ENCODE measurements at places on chromosomes 1 and 21. TPM values are rescaled to one million over a fixed set of nuclear protein-coding genes. Genes with fewer than 3 reads are reported as not detected.

Gene CFAP107
- not detected for total RNA-seq

DNA sequence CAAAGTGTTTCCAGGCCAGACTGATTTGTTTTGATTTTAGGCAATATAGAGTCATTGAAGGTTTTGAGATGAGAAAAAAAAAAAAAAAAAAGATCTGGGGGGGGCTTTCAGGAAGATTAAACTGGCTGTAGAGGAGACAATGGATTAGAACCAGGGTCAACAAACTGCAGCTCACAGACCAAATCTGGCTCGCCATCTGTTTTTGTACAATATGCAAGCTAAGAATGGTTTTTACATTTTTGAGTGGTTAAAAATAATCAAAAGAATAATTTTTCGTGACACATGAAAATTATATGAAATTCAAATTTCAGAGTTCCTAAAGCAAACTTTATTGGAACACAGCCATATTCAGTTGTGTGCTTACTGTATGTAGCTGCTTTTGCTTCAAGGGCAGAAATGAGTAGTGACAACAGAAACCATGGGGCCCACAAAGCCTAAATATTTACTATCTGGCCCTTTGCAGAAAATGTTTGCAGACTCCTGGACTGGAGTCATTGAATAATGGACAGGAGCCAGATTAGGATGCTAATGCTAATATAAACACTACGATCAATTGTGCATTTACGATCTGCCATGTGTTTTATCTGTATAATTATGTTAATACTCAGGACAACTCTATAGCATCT, 375.7 kb upstream of the DAB1 start:
- H3K4me3 ChIP-seq, result no peak overlapping the region
- DNase-seq, result no peak
- H3K4me1 ChIP-seq, result no peaks in the 10 kb centered on the region
- no peaks in the 10 kb centered on the region for H3K36me3 ChIP-seq

Gene POU3F1
- total RNA-seq, result 0.14 TPM

Gene NUP210L
- total RNA-seq, result 0.19 TPM

Gene COL9A2
- 2.8 TPM for total RNA-seq

DNA sequence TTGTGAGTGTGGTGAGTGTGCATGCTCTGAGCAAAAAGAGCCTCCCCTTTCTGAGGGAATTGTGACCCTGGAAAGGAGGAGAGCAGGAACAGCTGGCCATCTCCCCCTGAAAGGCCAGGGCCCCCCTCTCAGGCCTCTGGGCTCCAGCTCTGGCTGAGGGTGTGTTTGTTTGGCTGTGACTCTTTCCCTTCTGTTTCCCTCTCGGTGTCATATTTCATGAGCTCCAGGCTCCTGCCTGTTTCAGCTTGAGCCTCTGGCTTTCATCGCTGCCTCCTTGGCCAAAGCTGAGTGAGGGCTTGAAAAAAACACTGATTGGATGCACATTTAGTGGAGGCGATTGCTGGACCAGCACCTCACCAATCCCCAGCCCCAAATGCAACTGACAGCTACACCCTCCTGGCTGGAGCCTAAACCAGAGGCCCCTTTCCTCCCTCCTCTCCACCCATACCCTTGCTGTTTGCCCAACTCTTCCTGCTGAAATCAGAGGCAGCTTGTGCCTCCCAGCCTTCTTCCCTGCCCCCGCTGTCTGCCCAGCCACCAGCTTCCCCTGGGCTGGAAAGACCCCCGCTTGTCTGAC, 64.1 kb downstream of the DDR2 start:
- no peak overlapping the region for H3K4me3 ChIP-seq
- H3K27me3 ChIP-seq, result no peaks in the 10 kb centered on the region
- no peak overlapping the region for H3K27ac ChIP-seq

DNA sequence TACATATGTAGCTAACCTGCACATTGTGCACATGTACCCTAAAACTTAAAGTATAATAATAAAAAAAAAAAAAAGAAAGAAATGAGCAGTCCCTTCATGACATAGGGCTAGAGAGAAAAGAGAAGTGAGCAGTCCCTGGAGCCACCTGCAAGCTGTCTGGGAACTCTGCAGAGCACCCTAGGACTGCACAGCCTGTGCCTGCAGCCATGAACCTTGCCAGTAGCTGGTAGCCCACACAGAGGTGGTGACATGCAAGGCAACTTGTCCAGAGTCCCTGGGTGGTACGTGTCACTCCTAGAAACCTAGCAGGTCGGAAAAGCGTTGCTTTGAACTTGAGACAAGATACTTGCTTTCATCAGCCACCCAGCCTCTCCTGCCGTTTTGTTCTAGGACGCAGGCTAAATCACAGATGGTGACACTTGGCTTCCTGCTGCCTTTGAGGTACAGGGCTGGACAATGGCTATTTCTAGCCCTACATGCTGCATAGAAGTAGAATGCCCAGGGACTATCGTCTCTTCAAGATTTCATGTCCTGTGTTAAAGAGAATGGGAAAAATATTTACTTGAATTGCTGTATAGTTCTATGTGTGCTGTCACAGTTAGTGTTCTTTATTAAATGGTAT, 260.9 kb downstream of the LTN1 start:
- no peak for DNase-seq
- no peaks in the 10 kb centered on the region for H3K36me3 ChIP-seq
- H3K4me3 ChIP-seq, result no peak overlapping the region
- H3K27ac ChIP-seq, result no peak overlapping the region

GRCh38 chr1:56432166-56432971, 147.0 kb downstream of the PLPP3 start:
- no peaks in the 10 kb centered on the region for H3K27me3 ChIP-seq
- H3K36me3 ChIP-seq, result no peaks in the 10 kb centered on the region
- DNase-seq, result no peak
- H3K4me3 ChIP-seq, result no peak overlapping the region

GRCh38 chr1:107198561-107198960, 57.7 kb downstream of the NTNG1 start:
- no peaks in the 10 kb centered on the region for H3K4me1 ChIP-seq
- DNase-seq, result no peak
- no peak overlapping the region for H3K4me3 ChIP-seq
- no peaks in the 10 kb centered on the region for H3K36me3 ChIP-seq

DNA sequence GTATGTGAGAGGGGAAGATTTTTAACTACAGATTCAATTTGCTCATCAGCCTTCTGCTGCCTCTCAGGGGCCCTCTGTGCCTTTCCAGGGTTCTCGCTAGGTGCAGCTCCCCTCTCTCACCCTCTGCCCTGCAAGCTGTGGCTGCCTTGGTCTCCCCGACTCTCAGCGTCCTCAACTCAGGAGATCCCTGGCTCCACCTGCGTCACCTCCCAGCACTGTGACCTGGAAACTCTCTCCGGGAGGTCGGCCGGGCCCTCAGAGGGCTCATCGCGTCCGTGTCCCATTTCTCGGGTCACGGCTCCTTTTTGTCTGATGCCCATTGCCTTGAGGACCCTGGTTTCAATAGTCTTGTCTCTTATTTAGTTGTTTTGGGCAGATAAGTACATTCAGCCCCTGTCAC, 63.5 kb upstream of the ADARB1 start:
- no peaks in the 10 kb centered on the region for H3K4me1 ChIP-seq
- H3K27ac ChIP-seq, result no peak overlapping the region

- no peak for DNase-seq
- H3K4me3 ChIP-seq, result no peak overlapping the region
- H3K4me1 ChIP-seq, result no peaks in the 10 kb centered on the region
- H3K27me3 ChIP-seq, result no peaks in the 10 kb centered on the region
- no peaks in the 10 kb centered on the region for H3K36me3 ChIP-seq
- no peak overlapping the region for H3K27ac ChIP-seq
Observed at GRCh38 chr1:204960306-204961125, 82.5 kb upstream of the CNTN2 start.

DNA sequence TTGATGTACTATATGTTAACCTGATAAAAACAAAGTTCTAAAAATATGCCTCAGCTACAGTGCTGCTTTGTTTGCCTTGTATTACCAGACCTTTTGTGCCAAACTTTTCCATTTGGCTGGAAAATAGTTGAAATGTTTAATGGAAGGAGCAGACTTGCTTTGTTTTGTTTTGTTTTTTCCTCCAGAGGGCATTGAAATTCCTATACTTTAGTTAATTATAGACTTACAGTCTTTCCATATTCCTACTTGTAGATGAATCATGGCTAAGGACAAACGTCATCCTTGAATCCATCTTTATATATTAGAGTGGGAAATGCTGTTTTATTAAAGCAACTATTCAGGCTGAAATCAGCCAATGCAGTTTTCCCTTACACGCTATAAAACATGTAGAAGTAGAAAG, 6.7 kb downstream of the CAP1 start:
- H3K36me3 ChIP-seq, result peaks cover 7% of the 10 kb centered on the region
- DNase-seq, result no peak
- peak overlapping the region; percentile 9 for H3K27ac ChIP-seq
- peak overlapping the region; percentile 8 for H3K4me3 ChIP-seq

DNA sequence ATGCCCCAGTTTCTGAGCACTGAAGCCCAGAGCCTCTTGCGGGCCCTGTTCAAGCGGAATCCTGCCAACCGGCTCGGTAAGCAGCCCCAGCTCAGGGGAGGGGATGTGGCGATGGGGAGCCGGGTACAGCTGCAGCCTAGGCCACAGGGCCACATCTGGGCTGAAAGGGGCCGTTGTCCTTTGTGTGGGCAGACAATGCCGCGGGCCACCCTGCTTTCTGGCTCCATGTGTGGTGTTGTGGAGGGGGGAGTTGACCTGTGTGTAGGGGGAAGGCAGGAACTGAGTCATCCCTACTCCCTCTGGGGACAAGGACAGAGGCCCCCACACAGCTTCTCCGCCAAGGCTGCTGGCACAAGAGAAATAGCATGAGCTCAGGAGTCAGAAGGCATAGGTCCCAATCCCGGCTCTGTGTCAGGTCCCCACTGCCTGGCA, 26.0 kb downstream of the RPS6KA1 start:
- DNase-seq, result no peak
- H3K27ac ChIP-seq, result no peak overlapping the region
- H3K27me3 ChIP-seq, result no peaks in the 10 kb centered on the region
- no peak overlapping the region for H3K4me3 ChIP-seq

- H3K4me3 ChIP-seq, result no peak overlapping the region
- no peaks in the 10 kb centered on the region for H3K27me3 ChIP-seq
- H3K4me1 ChIP-seq, result no peaks in the 10 kb centered on the region
- DNase-seq, result no peak
Observed at GRCh38 chr1:94608142-94608851, 66.7 kb upstream of the F3 start.

Gene NID1
- 0.08 TPM for total RNA-seq

Gene DNM3
- 2.7 TPM for total RNA-seq

DNA sequence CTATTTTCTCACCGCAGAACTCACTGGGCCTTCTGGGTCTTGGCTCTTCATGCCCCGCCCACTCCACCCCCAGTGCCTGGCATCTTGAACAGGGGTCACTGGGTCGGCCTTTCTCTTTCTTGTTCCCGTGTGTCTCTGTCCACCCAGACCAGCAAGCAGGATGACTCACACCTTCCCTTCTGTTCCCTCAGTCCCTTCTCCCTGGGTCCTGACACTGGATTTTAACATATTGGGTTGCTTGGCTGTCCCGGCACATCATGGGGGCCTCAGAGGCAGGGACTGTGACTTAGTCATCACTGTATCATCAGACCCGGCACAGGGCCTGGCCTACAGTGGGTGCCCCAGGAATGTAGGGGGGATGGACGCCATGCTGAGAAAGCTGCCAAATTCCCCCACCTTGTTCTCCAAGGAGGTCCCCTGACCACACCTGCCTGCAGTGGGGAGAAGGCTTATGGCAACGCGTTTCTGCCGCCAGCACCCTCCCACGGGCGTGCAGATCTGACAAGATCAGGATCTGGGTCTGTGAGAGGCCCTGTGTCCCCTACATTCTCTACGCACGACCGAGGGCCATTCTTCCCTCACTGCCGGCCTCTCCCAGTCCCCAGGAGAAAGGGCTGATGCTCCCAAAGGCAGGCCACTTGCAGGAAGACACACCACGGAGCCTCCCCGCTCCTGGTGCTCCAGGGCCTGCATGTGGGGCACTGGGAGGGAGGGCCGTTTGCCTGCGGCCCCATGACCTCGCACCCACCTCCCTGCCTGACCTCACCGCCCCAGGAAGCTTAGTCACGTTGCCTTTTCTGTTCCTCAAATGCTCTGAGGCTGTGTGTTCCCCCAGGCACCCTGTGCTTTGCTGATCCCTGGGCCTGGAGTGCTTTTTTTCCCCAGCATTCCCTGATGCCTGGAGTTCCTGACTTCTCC, 157.2 kb upstream of the TMEM51 start:
- no peak for DNase-seq
- H3K4me3 ChIP-seq, result no peak overlapping the region
- H3K27ac ChIP-seq, result no peak overlapping the region
- H3K36me3 ChIP-seq, result no peaks in the 10 kb centered on the region
- no peaks in the 10 kb centered on the region for H3K27me3 ChIP-seq
- no peaks in the 10 kb centered on the region for H3K4me1 ChIP-seq

- DNase-seq, result no peak
- H3K36me3 ChIP-seq, result no peaks in the 10 kb centered on the region
- peaks cover 15% of the 10 kb centered on the region for H3K4me1 ChIP-seq
- H3K27me3 ChIP-seq, result no peaks in the 10 kb centered on the region
- H3K27ac ChIP-seq, result no peak overlapping the region
Observed at GRCh38 chr1:9366943-9367780, 74.5 kb downstream of the SPSB1 start.

All from CD4-positive, alpha-beta memory T cell (primary cell).